ENCODE measurements at places on chromosomes 2 and 18. TPM values are rescaled to one million over a fixed set of nuclear protein-coding genes. Genes with fewer than 3 reads are reported as not detected.

DNA sequence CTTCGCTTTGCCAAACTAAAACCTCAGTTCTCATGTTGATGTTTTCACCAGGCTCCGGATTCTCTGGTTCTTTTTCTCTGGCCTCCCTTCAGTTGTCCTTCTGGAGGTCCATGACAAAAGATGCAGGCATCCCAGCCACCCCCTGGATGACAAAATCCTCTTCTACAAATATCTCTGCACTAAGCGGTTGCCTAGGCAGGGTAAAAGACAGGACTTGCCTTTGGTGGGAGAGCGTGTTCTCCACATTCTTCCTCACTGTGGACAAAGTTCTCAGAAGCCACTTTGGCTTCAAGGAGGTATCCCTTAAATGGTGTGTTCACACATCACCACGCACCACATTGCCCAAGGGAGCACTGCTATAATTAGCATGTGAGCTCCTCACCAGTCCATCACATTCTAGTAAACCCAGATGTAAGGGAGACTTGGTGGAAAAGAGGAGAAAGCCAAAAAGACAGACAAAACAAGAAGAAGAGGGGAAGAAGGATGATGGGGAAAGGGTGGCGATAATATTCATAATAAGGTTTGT, 23.6 kb upstream of the MRPL33 start:
- no peak for DNase-seq

- DNase-seq = no peak
Observed at GRCh38 chr2:165469417-165469816, at the start of gene CSRNP3. Gene CSRNP3, plus strand, starts transcription at chr2:165469698. Its CDS starts 125,368 bp downstream, at chr2:165595066.

DNA sequence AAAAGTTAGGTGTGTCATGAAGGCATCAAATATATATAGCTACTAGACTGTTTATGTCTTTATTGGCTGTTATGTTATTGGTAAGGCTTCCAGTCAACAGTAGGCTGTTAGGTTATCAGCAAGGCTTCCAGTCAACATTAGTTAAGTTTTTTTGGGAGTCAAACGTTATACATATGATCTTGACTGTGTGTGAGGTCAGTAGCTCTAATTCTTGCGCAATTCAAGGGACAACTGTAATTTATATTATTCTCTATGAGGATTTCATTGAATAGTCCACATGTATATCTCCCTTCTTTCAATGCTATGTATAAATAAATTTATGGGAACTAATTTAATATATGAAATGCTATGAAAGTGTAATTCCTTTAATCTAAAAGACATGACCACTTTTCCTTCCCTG, 757.5 kb upstream of the TMEFF2 start:
- DNase-seq = no peak

DNA sequence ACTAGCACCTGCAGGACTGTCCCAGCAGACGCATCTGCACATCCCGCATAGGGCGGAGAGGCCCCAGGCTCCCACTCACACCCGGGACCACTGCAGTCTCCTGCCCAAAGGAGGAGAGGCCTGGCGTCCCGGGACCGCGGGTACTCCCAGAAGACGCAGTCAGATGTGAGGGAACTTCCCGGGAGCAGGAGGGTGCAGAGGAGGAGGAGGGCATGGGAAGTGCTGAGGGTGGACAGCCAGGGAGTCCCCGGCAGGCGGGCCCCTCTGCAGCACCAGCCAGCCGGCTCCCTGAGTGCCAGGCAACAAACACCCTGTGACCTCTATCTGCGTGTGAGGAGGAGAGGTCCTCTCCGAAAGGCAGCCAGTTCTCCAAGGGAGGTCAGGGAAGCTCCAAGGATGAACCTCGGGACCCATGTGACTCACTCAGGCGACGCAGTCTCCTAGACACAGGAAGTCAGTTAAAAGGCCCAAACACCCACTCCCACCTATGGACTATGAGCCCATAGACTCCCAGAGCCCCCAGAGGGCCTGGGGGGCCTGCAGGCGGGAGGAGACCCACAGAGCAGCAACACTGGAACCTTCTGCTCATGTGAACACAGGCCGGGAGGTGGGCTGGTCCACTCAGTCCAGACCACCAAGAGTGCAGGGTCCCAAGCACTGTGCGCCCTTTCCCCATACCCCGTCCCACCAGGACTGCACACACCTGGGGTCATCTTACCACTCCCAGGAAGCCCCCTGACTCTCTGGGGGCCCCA, 4.2 kb downstream of the PXDN start:
- no peak for DNase-seq

GRCh38 chr2:190441564-190441963, 33.4 kb downstream of the MFSD6 start:
- DNase-seq = no peak

DNA sequence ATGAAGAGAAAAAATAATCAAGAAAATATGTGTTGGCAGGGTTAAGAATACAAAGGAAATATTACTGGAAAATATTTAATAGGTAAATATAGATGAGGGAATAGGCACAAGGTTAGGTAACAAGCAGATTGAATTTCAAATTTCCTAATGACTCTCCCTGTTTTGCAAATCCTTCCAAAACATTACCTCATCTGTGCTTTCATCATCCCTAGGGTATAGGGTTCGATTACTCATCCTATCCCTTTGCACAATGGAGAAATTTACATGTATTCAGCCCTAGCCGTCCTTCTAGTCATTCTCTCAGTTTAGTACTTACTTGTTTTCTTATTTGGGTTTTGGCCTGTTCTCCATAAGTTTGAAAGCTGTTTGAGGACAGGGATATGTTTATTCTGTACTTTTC, 864.6 kb upstream of the FSHR start:
- DNase-seq = no peak

DNA sequence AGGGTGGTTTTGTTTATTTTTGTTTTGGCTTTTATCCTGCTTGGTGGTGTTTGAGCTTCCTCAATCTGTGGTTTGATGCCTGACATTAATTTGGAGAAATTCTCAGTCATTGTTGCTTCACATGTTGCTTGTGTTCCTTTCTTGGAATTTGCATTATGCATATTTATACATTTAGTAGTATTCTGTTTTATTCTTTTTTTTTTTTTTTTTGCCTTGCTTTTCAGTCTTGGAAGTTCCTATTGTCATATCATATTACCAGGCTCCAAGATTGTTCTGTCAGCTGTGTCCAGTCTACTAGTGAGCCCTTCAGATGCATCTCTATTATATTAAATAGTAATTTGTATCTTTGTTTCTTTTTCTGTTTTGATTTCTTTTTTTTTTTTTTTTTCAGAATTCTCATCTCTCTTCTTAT, 77.0 kb downstream of the EPC2 start:
- no peak for DNase-seq

DNA sequence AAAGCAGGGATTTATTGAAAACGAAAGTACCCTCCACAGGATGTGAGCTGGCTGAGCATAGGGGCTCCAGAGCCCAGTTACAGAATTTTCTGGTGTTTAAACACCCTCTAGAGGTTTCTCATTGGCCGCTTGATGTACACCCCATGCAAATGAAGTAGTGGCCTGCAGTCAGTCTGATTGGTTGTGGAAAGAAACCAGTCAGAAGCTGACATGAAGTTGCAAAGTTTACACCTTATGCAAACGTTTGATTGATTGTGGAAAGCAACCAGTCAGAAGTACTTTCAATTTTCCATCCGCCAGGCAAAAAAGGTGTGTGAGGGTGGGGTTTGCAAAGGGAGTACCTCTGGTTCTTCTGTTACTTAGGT, 62.3 kb downstream of the VWA3B start:
- DNase-seq = peak; percentile 32

- no peak for DNase-seq
Observed at GRCh38 chr2:22981785-22982184, 403.2 kb upstream of the KLHL29 start.

- peak; percentile 57 for DNase-seq
Observed at GRCh38 chr2:105888625-105889024, 143.9 kb downstream of the NCK2 start.

DNA sequence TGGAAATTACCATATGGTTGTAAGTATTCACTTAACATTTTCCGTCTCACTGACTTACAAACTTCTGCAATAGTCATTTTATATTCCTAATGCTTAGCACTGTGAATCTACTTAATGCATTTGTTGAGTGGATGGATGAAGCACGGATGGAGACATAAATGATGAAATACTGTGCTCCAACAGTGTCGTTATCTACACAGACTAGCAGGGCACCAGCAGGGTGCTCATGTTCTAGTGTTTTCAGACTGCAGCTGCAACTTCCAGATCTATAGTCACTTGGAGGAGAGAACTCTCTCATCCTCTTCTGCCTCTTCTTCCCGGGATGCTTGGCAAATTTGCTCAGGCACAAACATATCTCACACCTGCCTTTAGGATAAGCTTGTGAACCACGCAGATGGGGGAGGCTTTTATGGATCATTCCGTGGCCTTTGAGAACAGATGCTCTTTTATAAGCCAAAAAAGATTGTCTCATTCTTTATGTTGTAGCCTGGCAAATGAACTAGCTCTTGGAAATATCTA, 797.7 kb downstream of the MBD2 start:
- DNase-seq = no peak

GRCh38 chr2:239021224-239021623, 173.3 kb downstream of the TWIST2 start:
- no peak for DNase-seq

GRCh38 chr2:98867539-98868309, 68.3 kb downstream of the CRACDL start:
- no peak for DNase-seq

- DNase-seq = no peak
Observed at GRCh38 chr2:65292461-65293011, 64.9 kb downstream of the ACTR2 start.

DNA sequence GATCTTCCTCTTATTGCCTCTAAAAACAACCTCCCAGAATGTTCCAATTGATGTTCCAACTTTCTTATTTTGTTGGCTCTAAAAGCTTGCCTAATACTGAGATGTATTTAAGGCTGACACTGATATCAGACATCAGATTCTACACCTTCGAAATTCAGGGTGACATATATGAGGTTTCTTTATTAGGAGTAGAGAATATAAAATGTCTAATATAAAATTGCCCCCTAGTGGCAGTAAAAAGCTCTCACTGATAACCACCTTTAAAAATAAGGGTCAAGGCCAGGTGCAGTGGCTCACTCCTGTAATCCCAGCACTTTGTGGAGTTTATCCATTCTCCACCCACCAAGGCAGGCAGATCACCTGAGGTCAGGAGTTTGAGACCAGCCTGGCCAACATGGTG, 789.7 kb upstream of the SLC39A10 start:
- DNase-seq = no peak

- peak; percentile 9 for DNase-seq
Observed at GRCh38 chr18:75276818-75277609, 66.4 kb downstream of the TSHZ1 start.

NEU4 gene
- 0.38 TPM for total RNA-seq

GPR75 gene
- 1.2 TPM for total RNA-seq
